ENCODE measurements at places on chromosomes 3 and 15. TPM values are rescaled to one million over a fixed set of nuclear protein-coding genes. Genes with fewer than 3 reads are reported as not detected.

The LIPC gene
- polyA plus RNA-seq, result 0.34 TPM

The CEP152 gene
- 5.1 TPM for polyA plus RNA-seq

The PLIN1 gene
- polyA plus RNA-seq, result not detected

The LSAMP gene
- polyA plus RNA-seq, result 7.8 TPM

The SLC12A1 gene
- polyA plus RNA-seq, result not detected

The LRRIQ4 gene
- polyA plus RNA-seq, result 0.13 TPM

The MAGEF1 gene
- 76.8 TPM for polyA plus RNA-seq

The TMEM158 gene
- 2.5 TPM for polyA plus RNA-seq

The TMEM207 gene
- polyA plus RNA-seq, result not detected

The KBTBD12 gene
- 23.7 TPM for polyA plus RNA-seq

The ANP32A gene
- polyA plus RNA-seq, result 194 TPM

The DPPA4 gene
- polyA plus RNA-seq, result 3.4 TPM

The ADIPOQ gene
- polyA plus RNA-seq, result not detected

The CDHR4 gene
- not detected for polyA plus RNA-seq

The LRRN1 gene
- polyA plus RNA-seq, result 115 TPM

The ERC2 gene
- not detected for polyA plus RNA-seq

The TRIM71 gene
- polyA plus RNA-seq, result 0.15 TPM

The ZMYND10 gene
- 0.70 TPM for polyA plus RNA-seq

The MUC13 gene
- not detected for polyA plus RNA-seq

The KATNBL1 gene
- polyA plus RNA-seq, result 98.0 TPM

The NME9 gene
- 0.27 TPM for polyA plus RNA-seq

The ATP8B4 gene
- polyA plus RNA-seq, result 2.5 TPM

The CAMK2N2 gene
- not detected for polyA plus RNA-seq

The MON1A gene
- 5.8 TPM for polyA plus RNA-seq

The PRRT3 gene
- 1.8 TPM for polyA plus RNA-seq

The DUOX1 gene
- 2.0 TPM for polyA plus RNA-seq

The ISLR gene
- polyA plus RNA-seq, result 472 TPM

The CNTN3 gene
- 2.7 TPM for polyA plus RNA-seq

The KLHL25 gene
- not detected for polyA plus RNA-seq

The SYNM gene
- polyA plus RNA-seq, result 45.0 TPM

The HHLA2 gene
- polyA plus RNA-seq, result not detected

The CACNA1D gene
- 1.7 TPM for polyA plus RNA-seq

The MYL3 gene
- polyA plus RNA-seq, result 340 TPM

The ZBTB11 gene
- polyA plus RNA-seq, result 19.7 TPM

The CFAP44 gene
- polyA plus RNA-seq, result 6.1 TPM

The HGD gene
- polyA plus RNA-seq, result 0.66 TPM

The CSTA gene
- polyA plus RNA-seq, result not detected

The FAIM gene
- 13.5 TPM for polyA plus RNA-seq

The PDZRN3 gene
- polyA plus RNA-seq, result 82.9 TPM

The PCOLCE2 gene
- polyA plus RNA-seq, result not detected

The CCDC39 gene
- not detected for polyA plus RNA-seq

The RARRES1 gene
- 2.4 TPM for polyA plus RNA-seq

The SKOR1 gene
- 0.31 TPM for polyA plus RNA-seq

The IL17RB gene
- polyA plus RNA-seq, result 3.0 TPM

The FEZF2 gene
- not detected for polyA plus RNA-seq

The CEMIP gene
- 2.6 TPM for polyA plus RNA-seq

The CCR3 gene
- polyA plus RNA-seq, result 0.36 TPM

The POU1F1 gene
- polyA plus RNA-seq, result 0.10 TPM

The KCNMB3 gene
- polyA plus RNA-seq, result 2.8 TPM

The CFAP92 gene
- polyA plus RNA-seq, result 1.7 TPM

The RLBP1 gene
- polyA plus RNA-seq, result not detected

Measured in muscle of arm (tissue), 14 donors.